ENCODE measurements at places on chromosomes 3 and 15.

GRCh38 chr3:155519078-155519477, 225.6 kb upstream of the STRIT1 start:
- no peak for DNase-seq

DNA sequence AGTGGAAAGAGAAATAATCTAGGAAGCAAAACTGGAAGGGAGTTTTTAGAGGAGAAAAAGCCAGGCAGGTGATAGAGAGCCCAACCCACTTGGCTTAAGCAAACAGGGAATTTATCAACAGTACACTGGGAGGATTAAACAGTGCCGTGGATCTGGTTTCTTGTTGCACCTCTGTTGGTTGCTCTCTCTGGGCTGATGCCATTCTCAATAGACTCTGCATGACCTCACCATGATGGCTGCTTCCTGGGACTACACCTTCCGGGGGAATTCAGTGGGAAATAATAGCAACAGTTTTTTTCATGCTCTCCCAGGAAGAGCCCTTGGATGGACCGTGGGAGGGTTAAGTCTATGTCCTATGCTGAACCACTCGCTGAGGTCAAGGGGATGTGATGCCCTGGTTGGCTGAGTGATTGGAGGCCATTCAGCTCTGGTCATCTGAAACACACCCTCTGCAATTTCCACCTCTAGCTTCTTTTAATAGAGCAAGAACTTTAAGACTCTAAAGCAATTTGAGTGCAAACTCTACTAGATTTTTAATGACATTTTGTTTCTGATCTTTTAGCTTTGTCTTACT, 74.2 kb downstream of the EPHB1 start:
- no peak for DNase-seq

DNA sequence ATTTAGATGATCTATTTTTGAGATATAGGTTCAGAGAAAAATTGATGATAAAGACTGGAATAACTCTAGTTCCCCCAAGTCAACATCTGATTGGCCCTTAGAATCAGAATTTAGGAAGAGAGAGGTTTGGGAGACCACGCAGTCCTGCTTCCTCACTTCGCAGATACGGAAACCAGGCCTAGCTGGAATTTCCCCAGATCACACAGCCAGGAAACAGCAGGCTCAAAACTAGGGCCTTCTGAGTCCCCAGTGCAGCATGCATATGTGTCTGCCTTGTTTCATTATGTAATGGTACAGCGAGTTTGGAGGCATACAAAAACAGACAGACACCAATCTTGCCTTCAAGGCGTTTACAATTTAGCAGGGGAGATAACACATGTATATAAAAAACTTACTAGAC, 177.1 kb upstream of the ICE2 start:
- no peak for DNase-seq

GRCh38 chr3:187112934-187113793, 26.1 kb downstream of the RPL39L start:
- DNase-seq, result no peak

DNA sequence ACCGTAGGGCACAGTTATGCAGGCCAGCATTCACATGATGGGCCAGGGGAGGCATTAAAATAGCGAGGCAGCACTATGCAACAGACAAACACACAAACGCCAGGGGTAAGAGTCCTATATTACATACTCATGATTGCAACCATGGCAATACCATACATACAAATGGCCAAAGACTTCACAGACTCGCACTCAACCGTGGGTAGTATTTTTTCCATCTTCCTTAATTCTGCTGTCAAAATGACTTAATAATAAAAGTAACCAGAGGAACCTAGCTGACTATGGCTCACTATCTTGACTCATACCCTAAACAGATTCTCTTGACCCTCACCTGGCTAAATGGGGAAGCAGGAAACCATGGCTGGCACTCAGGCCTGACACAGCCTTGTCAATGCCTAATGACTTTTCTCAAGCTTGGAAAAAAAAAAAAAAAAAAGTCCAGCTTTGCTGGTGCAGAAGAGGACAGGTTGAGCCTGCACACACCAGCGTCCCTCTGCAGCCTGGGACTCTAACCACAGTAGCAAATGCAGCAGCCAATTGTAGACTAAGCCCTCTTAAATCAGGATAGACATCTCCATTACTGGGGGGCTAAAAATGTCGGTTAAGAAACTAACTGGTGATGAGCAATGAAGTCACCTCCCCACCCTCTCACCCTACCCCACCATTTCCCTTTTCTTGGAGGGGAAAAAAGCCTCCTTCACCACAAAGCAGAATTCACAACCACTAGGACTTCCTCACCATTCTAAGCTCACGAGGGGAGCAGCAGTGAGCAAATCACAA, 23.1 kb downstream of the CCDC12 start:
- no peak for DNase-seq

DNA sequence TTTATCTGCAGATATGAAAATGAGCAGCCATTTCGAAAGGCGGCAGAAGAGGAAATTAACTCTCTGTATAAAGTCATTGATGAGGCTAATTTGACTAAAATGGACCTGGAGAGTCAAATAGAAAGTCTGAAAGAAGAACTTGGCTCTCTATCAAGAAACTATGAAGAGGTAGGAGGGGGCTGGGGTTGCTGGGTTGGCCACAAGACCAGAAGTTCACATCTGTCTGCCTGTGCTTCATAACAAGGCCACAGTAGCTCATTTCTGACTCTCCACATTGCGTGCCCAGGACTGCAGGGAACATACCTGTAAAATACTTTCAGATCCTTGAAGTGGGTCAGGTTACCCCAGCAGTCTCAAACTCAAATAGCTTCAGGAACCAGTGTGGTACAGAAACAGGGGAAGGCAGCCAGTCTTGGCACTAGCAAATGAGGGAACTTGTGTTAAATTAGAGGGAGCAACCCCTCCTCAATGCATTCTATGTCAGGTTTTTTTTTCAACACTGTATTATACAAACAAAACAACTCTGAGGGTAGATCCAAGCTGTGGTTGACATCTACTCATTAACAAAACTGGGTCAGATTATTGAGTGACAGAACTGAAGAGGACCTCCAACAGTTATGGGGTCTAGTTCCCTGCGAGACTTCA, 48.7 kb downstream of the BFSP2 start:
- no peak for DNase-seq

- no peak for DNase-seq
Measured at GRCh38 chr15:66729331-66729951, 27.4 kb downstream of the SMAD6 start.

GRCh38 chr3:119418641-119419040, 44.8 kb downstream of the TMEM39A start:
- no peak for DNase-seq

DNA sequence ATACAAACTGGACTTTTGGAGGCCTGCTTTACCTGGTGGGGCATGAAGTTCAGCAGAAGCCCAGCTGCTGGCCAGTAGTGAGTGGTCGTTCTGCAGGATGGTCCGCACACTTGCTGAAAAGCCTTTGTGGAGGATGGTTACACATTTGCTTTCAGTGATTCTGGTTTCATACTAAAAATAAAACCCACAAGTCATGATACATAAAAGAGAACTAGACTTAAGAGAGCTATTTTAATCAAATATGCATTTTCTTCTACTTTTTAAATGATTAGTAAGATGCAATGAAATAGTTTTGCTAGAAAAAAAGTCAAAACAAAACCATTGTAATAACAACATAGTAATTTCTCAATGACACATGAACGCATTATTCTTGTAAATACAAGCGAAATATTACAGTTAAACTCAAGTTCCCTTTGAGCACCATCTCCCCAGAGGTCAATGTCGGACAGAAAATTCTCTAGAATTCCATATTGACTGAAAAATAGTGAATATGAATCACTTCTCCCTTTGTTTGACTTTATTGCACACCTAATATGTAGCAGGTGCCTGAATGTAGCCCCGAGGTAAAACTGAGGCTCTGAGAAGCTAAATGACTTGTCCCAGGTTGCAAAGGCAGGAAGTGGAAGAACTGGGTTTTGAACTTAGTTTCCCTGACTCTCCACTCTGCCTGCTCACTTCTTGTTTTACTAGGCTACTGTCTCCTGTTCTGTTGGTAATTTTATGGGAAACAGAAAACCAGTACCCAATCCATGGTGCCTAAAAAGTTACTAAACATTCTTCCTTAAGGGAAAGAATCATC, 8.3 kb downstream of the IL5RA start:
- DNase-seq, result no peak

DNA sequence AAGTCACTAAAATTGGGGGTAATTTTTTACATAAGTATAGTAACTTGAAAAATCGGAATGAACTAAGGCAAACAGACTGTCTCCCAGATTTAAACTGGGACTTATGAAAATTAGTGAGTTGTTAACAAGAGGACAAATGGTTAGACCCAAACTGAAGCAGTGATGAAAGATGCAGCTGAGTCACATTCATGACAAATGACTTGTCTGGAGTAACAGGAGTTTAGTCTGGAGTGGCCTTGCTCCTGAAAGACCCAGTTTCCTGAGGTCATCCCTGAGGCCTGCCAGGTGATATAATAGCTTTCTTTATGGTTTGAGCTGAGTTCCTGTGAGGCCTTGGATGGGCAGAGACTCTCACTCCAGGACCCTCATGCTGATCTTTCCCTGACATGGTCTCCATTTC, 9.6 kb upstream of the CTDSPL start:
- no peak for DNase-seq

DNA sequence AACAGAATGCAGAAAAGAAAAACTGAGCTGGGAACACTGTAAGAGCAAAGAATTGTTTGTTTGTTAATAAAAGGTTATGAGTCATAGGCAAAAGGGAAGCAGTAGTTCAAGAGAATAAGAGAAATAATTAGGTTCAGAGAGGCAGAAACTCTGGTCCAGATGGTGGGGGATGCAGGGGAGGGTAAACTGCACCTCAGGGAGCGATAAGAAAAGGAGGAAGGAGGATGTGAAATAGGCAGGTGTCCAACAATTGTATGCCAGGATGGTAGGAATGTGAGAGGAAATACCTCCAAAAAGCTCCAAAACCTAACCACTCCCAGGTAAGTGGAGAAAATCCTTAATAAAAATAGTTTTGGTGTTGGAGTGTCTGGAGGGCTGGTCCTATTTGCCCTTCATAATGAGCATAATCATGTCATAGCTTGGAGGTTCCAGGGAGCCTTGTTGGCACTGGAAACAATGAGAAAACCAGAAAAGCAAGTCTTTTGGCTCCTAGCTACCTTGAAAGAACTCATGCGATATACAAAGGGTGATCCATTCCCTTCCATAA, 405.4 kb upstream of the TBL1XR1 start:
- no peak for DNase-seq

- no peak for DNase-seq
Measured at GRCh38 chr3:41682382-41682781, 279.5 kb downstream of the ULK4 start.

- no peak for DNase-seq
Measured at GRCh38 chr3:151538456-151539393, 77.9 kb upstream of the IGSF10 start.

DNA sequence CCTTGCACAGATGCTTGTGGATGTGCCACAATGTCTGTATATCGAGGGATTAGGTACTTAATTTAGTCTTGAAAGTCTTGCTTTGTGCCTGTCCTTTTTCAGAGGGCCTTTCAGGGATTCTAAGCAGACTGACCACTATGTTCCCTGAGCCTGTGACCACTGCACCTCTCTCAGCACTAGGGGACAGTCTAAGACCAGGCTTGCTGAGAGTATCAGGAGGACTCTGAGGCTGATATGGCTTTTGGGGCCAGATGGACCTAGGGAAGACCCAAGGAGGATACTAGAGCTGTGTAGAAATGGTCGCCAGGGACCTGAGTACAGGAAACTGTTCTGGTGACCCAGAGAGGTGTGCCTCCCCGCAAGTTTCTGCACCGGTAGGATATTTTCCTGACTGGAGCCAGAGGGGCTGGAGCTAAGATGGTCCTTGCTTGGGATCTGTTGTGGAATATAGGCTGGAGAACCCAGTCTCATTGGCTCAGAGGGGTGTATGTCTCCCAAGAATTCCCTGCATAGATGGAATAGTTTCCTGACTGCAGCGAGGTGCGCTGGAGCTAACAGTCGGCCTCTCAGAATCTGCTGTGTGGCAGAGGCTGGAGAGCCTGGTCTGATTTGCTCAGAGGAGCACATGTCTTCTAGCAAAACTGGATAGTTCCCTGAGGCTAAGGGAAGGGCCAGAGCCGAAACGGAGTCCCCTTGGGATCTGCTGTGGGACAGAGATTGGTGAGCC, 213.2 kb upstream of the DCBLD2 start:
- DNase-seq, result no peak

DNA sequence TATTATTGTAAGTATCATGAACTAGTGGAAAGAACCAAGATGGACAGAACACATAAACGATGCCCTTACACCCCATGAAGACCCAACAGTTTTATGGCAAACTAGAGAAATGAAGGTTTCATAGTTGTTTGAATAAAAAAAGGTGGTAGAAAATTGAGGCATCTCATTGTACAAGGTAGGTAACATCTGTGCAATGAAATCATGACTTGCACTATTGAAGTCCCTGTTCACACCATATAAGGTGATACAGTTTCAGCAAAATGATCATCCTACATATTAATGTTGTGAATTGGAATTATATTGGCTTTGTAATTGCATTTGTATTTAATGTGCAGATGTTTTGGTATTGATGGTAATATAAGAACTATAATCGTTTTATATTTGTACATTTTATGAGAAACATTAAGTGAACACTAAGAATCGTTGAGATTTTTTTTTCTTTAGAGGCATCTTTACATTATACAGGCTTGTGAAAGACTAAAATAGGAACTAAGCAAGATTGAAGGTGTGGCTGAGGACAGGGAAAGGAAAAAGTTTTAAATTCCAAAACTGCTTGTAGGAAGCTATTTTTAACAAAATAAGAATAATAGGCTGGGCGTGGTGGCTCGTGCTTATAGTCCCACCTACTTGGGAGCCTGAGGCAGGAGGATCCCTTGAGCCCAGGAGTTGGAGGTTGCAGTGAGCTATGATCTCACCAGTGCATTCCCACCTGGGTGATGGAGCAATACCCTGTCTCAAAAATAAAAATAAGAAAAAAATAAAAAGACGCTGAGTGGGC, 48.5 kb downstream of the CGNL1 start:
- no peak for DNase-seq

DNA sequence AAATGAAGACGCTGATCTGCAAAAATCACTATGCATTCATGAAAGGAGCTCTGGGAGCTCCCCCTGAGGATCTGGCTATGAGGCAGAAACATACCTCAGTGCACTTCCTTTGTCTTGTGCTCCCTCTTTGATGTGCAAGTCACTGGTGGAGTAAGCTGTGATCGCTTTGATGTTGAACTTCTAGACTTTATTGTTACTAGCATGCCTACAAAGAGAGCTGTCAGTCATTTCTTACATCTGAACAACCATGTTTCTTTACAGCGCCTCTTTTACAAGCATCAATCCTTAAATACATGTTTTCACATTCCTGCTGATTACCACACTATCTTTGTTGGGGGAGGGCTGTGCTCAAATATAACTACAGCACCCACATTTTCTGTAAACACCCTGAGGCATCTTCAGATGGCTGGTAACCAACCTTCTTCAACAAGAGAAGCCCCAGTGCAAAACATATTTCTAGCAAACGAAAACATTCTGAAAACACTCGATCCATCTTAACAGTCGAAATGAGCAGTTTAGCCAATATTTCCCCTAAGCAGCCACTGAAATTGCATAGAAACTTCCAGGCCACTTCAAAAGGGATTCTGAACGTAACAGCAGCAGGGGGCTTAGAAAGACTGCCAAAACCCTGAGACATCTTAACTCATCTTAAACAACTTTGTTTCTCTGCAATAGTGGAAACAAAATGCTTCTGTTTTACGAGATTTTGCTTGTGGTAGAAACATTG, 101.9 kb upstream of the ICE2 start:
- DNase-seq, result no peak
